ENCODE measurements at places on chromosomes 6 and 20. TPM values are rescaled to one million over a fixed set of nuclear protein-coding genes. Genes with fewer than 3 reads are reported as not detected.

CAGE1 gene
- total RNA-seq, result not detected

SLC12A5 gene
- not detected for total RNA-seq

PACRG gene
- 9.7 TPM for total RNA-seq

SRMS gene
- total RNA-seq, result 0.26 TPM

EYS gene
- not detected for total RNA-seq

CFAP61 gene
- 0.39 TPM for total RNA-seq

LSM2 gene
- 35.6 TPM for total RNA-seq

LST1 gene
- 6.7 TPM for total RNA-seq

TMEM151B gene
- total RNA-seq, result not detected

TFAP2D gene
- not detected for total RNA-seq

ZBP1 gene
- 2.4 TPM for total RNA-seq

TMEM74B gene
- total RNA-seq, result 3.6 TPM

LY6G5C gene
- 3.0 TPM for total RNA-seq

HSPA1L gene
- 1.7 TPM for total RNA-seq

TNFRSF6B gene
- 19.8 TPM for total RNA-seq

CLPSL2 gene
- total RNA-seq, result not detected

Measured in ureter (tissue), 1 donor.